Urothelium cell line (cell line): ENCODE measurements at places on chromosomes 3 and 15.

- DNase-seq: peak; percentile 46
Observed at GRCh38 chr3:101849714-101850245, 466 bp downstream of the NFKBIZ start.

DNA sequence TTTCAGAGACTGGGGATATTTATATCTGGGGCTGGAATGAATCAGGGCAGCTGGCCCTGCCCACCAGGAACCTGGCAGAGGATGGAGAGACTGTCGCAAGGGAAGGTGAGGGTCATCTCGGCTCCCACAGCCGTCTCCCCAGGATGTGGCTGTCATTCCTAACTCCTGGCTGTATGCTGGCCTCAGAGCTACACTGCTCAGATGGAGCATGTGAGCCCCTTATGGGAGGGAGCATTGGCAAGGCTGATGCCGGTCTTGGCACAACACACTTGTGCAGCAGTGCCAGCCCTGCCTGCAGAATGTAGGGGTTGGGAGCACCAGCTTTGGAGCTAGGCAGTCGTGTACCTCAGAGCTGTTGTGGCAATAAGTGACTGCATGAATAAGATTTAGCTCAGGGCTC lies 5.2 kb downstream of the RCCD1 start:
- no peak for DNase-seq

GRCh38 chr3:182258538-182259177 lies 534.6 kb upstream of the ATP11B start:
- peak; percentile 37 for DNase-seq

- no peak for DNase-seq
Observed at GRCh38 chr15:101600035-101600434, 52.1 kb downstream of the TM2D3 start.

DNA sequence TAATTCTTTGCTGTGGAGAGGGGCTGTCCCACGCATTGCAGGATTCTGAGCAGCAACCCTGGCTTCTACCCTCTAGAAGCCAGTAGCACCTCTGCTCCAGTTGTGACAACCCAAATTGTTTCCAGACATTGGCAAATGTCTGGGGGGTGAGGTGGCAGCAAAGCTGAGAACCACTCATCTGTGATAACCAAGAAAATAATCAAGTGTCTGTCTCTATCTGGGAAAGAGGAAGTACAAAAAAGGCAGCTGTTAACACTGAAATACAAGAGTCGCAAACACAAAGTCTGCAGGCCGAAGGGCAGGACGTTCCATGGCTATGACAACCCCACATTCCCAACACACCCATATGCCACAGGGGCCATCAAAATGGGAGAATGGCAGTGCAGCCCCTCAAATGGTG lies 42.2 kb upstream of the GNB5 start:
- DNase-seq: no peak

- DNase-seq: no peak
Observed at GRCh38 chr15:95561463-95561862, 769.0 kb upstream of the NR2F2 start.

DNA sequence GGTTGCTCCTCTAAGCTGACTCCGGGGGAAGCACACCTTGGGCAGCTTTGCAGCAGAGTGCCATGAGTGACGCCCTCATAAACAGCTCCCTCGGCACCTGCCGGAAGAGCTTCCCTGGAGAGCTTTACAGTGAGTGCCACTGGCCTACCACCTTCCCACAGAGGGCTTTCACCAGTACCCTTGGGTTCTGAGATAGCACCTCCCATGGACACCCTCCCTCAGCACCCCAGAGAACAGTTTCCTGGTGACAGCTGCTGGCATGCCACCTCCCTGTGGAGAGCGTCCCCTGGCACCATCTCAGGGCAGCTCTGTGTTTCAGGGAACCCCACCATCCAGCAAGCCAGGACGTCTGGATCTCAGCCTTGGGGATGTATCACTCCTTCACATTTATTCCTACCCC lies 49.1 kb downstream of the RUBCN start:
- DNase-seq: no peak

- no peak for DNase-seq
Observed at GRCh38 chr3:33915796-33916546, 117.5 kb downstream of the PDCD6IP start.

GRCh38 chr15:31308185-31308639 lies 18.4 kb upstream of the KLF13 start:
- DNase-seq: no peak

DNA sequence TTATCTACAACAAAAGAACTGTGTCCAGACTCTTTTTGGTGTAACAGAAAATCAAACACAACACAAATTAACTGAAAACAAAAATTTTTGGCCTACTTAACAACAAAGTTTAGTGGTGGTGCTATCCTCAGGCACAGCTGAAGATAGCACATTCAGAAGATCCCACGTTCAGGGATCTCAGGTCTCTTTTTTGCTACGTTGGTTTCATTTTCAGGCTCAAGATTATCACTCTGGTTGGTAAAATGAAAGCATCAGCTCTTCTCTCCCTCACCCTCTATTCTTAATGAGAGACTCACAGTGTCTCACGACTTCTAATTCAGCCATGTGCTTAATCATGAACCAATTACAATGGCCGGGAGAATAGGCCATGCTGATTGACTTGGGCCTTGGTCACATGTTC lies 146.9 kb upstream of the PTPRG start:
- DNase-seq: no peak

GRCh38 chr3:122484985-122485384 lies 29.8 kb downstream of the KPNA1 start:
- DNase-seq: no peak

DNA sequence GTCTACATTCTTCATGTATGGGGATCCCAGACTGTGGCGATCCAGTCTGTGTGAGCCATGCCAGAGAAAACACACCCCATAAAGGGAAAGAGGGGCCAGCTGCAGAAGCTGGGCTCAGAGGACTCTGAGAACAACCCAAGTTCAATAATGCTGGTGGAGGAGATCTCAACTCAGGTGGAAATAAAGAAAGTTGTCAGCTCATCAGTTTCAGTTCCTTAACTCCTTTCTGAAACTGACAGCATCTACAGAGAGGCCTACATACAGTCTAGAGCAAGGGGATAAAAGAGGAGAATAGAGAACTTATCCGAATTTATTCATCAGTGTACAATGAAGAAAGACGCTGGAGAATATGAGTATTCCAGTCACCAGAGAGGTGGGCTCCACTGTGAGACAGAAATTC lies 77.0 kb downstream of the NTRK3 start:
- DNase-seq: no peak

GRCh38 chr15:56468401-56468800 lies 3.5 kb upstream of the MNS1 start:
- no peak for DNase-seq

DNA sequence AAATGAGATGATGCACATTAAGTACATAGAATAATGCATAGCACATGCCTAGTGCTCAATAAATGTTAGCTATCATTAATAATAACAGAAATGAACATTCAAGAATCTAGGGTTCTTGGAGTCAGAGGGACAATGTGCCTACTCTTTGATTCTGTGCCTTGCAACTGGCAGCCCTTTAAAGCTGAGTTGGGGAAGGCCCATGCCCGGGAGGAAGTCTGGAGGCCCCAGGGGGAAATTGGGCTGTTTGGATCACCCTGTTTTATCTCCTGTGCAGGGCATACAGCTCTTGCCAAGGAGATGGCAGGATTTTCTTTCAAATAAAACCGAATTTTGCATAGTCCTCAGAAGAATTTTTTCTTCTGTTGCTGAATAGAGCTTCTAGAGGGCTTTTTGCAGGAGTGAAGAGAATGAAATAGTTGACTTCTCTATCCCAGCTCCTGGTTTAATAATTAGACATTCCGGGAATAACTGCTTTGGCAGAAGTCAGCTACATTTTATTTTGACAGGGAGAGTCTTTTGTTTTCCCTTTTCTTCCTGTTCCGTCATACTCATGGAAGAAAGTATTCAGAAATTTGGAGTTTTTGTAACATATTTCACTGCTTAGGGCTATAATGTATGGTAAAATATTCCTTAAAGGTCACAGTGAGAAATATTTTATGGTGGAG lies 18.0 kb upstream of the KCNAB1 start:
- DNase-seq: no peak

GRCh38 chr3:146540236-146540635 lies 4.2 kb downstream of the PLSCR1 start:
- no peak for DNase-seq

- DNase-seq: no peak
Observed at GRCh38 chr15:85041230-85041629, 59.6 kb downstream of the PDE8A start.

- DNase-seq: no peak
Observed at GRCh38 chr3:135158520-135158919, 363.5 kb downstream of the EPHB1 start.

GRCh38 chr15:35496585-35496984 lies 49.4 kb downstream of the DPH6 start:
- no peak for DNase-seq

- DNase-seq: no peak
Observed at GRCh38 chr3:79954756-79955155, 187.0 kb upstream of the ROBO1 start.

- no peak for DNase-seq
Observed at GRCh38 chr3:187025656-187026316, 95.5 kb downstream of the ST6GAL1 start.

DNA sequence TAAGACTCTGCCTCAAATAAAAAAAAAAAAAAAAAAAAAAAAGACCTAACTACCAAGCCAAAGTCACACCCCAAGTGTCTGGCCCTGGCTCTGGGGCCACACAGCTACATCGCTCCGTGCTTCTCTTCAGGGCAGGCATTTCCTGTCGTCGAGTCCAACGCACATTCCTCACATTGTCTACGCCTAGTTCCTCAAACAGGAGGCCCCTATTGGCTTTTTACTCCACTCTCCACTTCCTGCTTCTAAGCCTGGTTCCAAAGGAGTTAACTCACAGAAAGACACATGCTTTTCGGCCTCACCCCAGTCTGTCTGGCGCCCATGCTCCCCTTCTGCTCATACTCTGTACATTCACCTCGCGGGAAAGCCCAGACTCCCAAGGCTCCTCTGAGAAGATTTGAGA lies 28.8 kb downstream of the KNG1 start:
- peak; percentile 86 for DNase-seq

- no peak for DNase-seq
Observed at GRCh38 chr15:45351227-45351626, 27.1 kb downstream of the GATM start.
